ENCODE measurements at places on chromosomes 12 and 14. TPM values are rescaled to one million over a fixed set of nuclear protein-coding genes. Genes with fewer than 3 reads are reported as not detected.

DNA sequence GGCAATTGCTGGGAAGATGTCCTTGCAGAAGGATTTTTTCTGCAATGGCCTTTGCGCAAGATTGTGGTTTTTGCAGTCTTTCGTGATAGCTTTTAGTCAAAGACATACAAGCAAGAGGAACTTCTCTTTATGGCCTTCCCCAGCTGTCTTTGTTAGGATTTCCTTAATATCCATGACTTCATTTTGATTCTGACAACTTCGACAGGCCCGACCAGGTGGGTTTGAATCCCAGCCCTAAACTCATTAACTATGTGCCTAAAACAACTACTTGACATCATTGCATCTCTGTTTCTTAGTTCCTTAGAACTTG lies 13.3 kb upstream of the VRK1 start:
- DNase-seq, result no peak

DNA sequence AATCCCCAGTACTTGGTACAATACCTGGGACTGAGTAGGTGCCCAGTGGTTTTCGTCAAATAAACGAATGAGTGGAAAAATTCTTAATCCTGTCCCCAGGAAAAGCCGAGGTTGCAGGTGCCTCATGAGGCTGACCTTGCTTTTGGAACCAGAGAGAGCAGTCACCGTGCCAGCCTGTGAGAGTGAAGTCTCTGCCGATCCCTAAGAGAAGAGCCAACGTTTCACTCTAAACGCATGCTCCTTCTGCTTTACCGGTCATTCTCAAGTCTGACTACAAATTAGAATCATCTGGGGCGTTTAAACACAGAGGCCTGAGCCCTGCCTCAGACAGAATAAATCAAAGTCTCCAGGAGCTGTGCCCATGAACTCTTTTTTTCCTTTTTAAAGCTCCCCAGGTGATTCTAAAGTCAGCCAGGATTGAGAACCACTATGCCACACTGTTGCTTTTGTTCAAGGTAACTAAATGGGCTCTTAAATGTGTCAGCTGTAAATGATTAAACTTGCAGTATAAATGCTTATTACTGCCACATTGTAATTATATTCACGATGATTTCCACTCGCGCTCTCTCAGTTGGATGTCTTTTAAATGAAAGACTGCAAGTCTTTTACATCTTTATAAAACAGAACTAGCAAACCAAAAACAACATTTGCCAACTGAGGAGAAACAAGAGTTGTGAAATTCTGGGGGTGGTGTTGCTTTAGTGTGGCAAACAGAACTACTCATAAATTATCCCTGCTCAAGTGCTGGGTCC lies 26.9 kb downstream of the TCP11L2 start:
- DNase-seq, result no peak

The WDR89 gene
- total RNA-seq, result 23.5 TPM

DNA sequence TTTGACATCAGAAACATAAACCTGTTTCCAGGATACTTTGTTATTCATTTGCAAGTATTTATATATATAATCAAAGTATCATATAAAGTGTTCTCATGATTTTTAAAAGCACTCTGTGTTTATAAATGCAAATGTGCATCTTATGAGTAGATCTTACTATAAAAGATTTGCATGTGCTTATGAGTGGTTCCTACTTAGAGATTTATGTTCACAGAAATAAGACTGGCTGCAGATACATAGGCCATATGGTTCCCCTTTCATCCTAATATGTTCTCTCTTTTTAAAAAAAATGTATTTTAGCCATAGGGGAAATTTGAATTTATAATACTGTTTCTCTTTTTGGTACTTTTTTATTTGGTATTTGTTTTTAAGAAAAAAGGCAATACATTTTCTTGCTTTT lies 174.2 kb downstream of the ESR2 start:
- no peak for DNase-seq

The SLC39A2 gene
- not detected for total RNA-seq

- no peak for DNase-seq
Observed at GRCh38 chr12:57550641-57551549, 1.1 kb downstream of the KIF5A start.

GRCh38 chr12:93886533-93887511 lies 209.6 kb downstream of the CRADD start:
- no peak for DNase-seq

DNA sequence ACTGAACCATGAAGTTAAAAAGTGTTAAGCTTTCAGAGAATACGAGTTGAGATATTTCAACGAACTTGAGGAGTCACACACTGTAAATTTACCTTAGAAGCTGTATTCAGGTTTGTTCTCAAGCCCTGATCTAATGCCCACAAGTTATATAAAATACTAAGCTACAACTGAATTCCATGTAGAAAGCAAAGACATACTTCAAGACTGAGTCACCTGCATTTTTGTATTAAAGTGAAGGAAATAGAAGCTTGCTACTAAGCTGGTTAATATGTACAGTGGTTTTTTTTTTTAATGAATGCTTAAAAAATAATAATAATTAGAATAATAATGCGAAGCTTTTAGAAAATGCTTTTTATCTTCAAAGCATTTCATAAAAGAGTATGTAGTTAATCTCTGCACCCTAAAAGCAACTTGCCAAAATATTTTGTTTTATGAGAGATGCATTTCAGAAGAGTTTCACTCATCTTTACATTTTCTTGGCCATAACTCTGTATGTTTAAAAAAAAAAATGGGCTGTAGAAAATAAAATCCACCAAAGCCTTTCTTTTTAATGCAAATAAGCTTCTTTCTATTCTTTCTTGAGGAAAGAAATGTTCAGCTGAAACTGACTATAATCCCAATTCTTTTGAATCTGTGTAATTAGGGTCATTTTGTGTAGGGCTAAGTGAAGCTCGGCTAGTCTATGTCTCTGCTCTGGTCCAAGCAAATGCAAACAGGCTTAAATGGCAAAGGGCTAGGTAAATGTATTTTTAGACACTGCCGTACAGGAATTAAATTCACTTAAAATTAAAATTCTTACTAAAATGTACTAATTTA lies 1047.5 kb upstream of the FLRT2 start:
- no peak for DNase-seq

DNA sequence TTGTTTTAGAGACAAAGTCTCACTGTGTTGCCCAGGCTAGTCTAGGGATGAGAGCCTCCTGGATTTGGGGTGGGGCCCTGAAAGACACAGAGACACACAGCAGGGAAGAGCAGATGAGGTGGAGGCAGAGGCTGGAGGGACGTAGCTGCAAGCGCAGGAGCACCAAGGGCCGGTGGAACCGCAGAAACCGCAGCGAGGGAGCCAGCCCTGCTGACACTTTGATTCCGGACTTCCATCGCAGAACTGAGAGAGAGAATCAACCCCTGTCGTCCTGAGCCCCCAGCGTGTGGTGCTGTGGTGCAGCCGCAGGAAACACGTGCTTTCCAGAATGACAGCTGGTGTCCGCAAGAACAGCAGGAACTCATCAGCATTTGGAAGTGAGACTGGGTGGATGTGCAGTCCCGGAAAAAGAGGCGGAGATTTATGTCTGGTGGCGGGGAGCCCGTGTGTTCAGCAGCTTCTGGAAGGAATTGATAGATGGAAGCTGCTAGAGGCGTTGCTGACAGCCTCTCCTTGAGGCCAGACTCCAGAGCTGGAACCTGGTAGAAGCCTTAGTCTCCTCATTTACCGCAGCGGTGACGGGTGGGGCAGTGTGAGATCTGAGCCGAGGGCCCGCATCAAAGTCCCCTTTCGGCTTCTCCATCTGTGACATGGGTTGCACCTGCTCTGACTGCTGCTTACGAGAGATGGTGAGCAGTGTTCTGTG lies 21.9 kb upstream of the KLC1 start:
- DNase-seq, result peak; percentile 43

The CLEC14A gene
- 2.9 TPM for total RNA-seq

All from cerebellum (tissue), 4 donors.